ENCODE measurements at places on chromosomes 6 and 20.

GRCh38 chr20:32006841-32007786, 3.1 kb upstream of the CCM2L start:
- peak; percentile 27 for DNase-seq

GRCh38 chr6:11824986-11825385, 46.4 kb upstream of the ADTRP start:
- DNase-seq: no peak

- DNase-seq: no peak
These were observed 27.2 kb upstream of the FKBP1A start for GRCh38 chr20:1420066-1420465.

GRCh38 chr6:122392564-122393350, 6.7 kb upstream of the HSF2 start:
- DNase-seq: peak; percentile 30

DNA sequence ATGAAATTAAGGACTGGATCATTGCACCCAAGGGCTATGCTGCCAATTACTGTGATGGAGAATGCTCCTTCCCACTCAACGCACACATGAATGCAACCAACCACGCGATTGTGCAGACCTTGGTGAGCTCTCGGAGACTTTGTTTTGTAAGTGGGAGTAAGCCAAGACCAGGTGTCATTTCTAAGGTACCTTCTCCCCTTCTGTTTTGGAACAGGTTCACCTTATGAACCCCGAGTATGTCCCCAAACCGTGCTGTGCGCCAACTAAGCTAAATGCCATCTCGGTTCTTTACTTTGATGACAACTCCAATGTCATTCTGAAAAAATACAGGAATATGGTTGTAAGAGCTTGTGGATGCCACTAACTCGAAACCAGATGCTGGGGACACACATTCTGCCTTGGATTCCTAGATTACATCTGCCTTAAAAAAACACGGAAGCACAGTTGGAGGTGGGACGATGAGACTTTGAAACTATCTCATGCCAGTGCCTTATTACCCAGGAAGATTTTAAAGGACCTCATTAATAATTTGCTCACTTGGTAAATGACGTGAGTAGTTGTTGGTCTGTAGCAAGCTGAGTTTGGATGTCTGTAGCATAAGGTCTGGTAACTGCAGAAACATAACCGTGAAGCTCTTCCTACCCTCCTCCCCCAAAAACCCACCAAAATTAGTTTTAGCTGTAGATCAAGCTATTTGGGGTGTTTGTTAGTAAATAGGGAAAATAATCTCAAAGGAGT, 30.4 kb downstream of the TXNDC5 start:
- DNase-seq: no peak

DNA sequence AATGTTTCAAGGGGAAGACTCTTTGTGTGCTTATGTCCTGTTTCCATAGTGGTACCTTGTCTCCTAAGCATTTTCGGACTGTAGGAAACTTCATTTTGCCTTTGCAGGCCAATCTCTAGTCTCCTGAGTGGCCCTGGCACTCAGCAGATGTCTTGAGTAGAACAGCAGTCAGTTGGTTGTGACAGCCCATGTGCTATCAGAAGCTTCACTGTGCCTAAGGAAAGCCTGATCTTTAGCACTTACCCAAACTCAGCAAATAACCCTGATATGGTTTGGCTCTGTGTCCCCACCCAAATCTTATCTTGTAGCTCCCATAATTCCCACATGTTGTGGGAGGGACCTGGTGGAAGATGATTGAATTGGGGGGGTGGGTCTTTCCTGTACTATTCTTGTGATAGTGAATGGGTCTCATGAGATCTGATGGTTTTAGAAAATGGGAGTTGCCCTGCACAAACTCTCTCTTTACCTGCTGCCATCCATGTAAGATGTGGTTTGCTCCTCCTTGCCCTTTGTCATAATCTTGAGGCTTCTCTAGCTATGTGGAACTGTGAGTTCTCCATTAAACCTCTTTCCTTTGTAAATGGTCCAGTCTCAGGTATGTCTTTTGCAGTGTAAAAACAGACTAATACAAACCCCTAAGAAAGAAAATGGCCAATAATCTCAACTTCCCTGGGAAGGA, 15.9 kb upstream of the SRPK1 start:
- no peak for DNase-seq

DNA sequence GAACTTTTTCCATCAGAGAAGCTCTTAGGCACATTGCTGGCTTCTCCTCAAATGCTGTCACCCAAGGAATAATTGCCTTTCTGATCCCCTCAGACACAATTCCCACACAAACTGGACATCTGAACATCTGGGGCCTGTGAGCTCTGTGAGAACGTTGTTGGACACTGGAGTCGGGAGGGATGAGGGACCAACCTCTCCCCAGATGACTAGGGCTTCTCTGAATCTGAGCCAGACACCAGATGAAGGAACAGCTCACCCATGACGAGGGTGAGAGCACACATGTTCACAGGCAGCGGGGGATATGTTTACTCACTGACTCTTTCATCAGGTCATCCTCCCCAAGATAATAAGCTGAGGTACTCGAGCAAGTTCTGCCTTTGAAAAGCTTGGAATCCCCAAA, 283.9 kb upstream of the SUPT3H start:
- no peak for DNase-seq

- no peak for DNase-seq
These were observed 125.3 kb upstream of the EXOC2 start for GRCh38 chr6:818196-818595.

GRCh38 chr20:58640446-58640845, 10.6 kb upstream of the STX16 start:
- DNase-seq: no peak

All from mesendoderm (in vitro differentiated cells).